Hematopoietic multipotent progenitor cell treated with erythropoietin and hydrocortisone succinate and interleukin-3 and kit ligand, for 8 days (in vitro differentiated cells): ENCODE measurements at places on chromosomes 16 and 17.

DNA sequence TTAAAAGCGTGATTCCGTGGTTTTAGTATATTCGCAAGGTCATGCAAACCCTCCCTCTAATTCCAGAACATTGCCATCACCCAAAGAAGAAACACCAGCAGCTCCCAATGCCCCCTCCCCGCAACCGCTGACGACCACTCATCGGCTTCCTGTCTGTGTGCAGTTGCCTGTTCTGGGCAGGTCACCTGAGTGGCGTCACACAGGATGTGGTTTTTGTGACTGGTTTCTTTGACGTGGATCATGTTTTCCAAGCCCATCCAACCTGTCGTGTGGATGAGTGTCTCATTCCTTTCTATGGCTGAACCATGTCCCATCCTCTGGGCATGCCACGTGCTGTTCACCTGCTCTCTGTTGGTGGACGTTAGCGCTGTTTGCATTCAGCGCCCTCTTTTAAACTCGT is 8.2 kb upstream of the ATP2C2 start:
- no peak for DNase-seq

- DNase-seq, result no peak
Measured at GRCh38 chr17:55478971-55479370, 32.3 kb downstream of the SMIM36 start.

DNA sequence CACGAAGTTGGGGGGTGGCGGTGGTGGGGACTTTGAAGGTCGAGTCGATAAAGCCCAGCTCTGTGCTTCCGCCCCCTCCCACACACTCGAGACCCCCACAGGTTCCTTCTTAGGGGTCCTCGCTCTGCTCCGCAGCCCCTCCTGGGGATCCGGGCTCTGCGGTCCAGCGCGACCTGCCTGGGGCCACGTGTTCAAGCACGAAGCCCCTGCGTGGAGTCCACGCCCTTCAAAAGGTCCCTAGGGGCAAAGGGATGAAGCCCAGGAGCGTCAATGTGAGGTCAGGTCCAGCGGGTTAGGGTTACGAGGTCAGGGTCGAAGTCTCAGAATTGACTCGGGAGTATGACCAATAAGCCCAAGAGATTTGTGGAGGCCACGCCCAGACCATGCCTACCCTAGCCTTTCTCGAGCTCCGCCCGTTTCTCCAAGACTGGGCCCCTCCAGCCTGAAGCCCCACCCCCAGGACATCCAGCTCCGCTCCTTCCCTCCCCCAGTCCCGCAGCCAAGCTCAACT is 786 bp upstream of the CACNA1G start:
- peak; percentile 57 for DNase-seq

- no peak for DNase-seq
Measured at GRCh38 chr16:5385115-5385514, 287.5 kb upstream of the EEF2KMT start.

DNA sequence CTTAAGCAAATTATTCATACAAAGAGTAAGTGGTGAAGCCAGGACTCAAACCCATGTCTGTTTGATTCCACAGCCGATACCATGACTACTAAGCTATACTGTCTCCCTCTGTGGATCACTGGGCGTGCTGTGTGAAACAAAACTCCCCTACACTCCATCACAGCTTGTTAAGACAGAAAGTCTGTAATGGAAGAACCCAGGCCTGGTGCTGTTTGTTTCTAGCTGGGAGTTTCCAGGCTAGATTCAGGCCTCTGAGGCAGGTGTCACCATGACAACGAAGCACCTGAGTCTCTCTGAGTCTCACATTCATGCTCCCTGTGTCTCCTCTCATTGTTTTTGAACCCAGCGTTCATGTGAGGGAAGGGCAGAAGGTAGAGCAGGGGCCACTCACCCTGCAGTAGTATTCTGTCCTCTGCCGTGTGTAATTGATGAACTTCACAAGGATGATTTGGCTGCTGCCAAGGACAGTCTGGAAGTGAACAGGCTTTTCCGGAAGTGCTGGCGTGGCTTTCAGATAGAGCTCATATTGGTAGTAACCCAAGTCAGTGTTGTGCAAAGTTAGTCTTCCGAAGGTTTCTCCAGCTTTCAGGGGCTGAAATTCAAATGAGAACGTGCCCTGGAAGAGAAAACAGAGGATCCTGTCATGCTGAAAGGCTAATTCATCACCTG is 8.6 kb upstream of the VAC14 start:
- no peak for DNase-seq

- DNase-seq, result no peak
Measured at GRCh38 chr16:67052399-67052798, 23.4 kb downstream of the CBFB start.

GRCh38 chr17:20986767-20987510 is 55.9 kb downstream of the USP22 start:
- DNase-seq, result no peak

- DNase-seq, result no peak
Measured at GRCh38 chr16:14087590-14088154, 16.6 kb downstream of the MRTFB start.

- DNase-seq, result no peak
Measured at GRCh38 chr16:57361404-57361803, 2.8 kb downstream of the CCL22 start.

DNA sequence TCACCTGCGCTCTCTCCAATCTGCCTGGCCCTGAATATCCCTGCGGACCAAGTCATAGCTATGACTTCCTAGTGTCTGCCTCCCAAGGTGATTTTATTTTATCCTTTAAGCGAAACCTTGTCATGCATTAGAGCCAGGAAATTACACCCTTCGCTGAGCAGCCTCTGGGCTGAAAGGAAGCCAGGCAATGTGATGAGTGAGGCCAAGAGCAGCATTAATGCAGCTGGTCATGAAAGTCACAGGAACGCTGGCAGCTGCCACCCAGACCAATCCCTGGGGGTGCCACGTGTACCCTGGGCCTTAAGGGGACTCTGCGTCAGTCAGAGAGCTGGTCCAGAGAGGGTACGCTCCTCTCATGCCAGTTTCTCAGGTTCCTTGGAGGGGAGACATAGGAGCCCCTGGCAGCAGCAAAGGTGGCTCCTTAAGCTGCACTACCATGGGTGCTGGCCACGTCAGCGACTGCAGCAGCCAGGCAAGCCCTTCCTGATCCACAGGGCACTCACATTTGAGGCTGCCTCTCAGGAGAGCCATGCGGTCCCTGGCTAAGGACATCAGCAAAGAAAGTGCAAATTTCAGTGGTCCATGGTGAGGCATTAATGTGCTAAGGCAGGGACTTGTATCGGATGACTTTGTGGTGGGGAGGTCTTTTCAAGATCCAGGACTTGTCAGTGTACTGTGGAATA is 42.7 kb upstream of the WSCD1 start:
- DNase-seq, result no peak

- peak; percentile 84 for DNase-seq
Measured at GRCh38 chr17:596763-597644, 117.6 kb downstream of the VPS53 start.
